ENCODE measurements at places on chromosomes 4 and X.

DNA sequence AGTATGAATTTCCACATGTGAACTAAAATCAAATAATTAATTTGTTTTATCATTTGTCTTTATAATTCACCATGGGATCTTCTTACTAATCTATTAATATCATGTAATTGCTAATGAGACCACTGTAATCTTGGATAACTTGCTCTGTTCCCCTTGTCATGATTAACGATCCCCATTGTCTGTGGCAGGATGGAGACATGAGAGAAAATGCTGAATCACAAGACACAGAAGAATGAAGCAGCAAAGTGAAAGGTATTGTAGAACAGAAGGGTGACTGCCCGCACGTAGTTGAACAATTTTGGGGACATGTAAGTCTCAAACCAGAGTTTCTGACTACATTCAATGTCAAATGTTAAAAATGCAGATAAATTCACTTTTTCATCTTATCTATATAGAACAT lies 135.2 kb downstream of the EPHA5 start:
- no peaks in the 10 kb centered on the region for H3K27me3 ChIP-seq
- no peaks in the 10 kb centered on the region for H3K36me3 ChIP-seq
- no peak overlapping the region for H3K4me3 ChIP-seq
- H3K4me1 ChIP-seq = no peaks in the 10 kb centered on the region
- DNase-seq = no peak
- H3K27ac ChIP-seq = no peak overlapping the region

DNA sequence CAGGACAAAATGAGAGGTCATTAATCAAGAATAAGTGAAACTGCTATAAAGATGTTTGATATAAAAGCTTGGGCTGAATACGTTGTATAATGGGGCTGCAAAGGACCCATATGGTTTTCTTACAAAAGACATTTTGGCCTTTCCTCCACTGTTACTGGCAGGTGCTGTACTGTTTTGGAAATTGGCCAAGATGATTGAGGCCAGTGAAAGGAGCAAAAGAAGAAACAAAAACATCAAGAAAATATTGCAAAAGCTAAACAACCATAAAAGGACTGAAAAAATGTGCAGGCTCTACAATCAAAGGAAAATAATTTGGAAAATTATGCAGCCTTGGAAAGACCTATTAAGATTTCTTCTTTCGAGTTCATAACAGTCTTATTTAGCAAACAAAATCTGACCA lies 222.2 kb upstream of the PPP1R2C start:
- DNase-seq = no peak
- H3K27ac ChIP-seq = no peak overlapping the region
- H3K4me1 ChIP-seq = no peaks in the 10 kb centered on the region

- H3K36me3 ChIP-seq = no peaks in the 10 kb centered on the region
- H3K27me3 ChIP-seq = no peaks in the 10 kb centered on the region
- H3K4me1 ChIP-seq = no peaks in the 10 kb centered on the region
- H3K27ac ChIP-seq = no peak overlapping the region
These were observed 1878.4 kb downstream of the ARAP2 start for GRCh38 chr4:34365946-34366345.

GRCh38 chr4:143163614-143164013 lies 21.1 kb upstream of the USP38 start:
- no peak overlapping the region for H3K27ac ChIP-seq
- no peaks in the 10 kb centered on the region for H3K27me3 ChIP-seq
- H3K36me3 ChIP-seq = no peaks in the 10 kb centered on the region
- no peaks in the 10 kb centered on the region for H3K4me1 ChIP-seq

GRCh38 chrX:101028562-101028961 lies 23.3 kb downstream of the TRMT2B start:
- H3K4me1 ChIP-seq = no peaks in the 10 kb centered on the region
- H3K27me3 ChIP-seq = no peaks in the 10 kb centered on the region
- H3K36me3 ChIP-seq = peaks cover 6% of the 10 kb centered on the region
- no peak for DNase-seq
- no peak overlapping the region for H3K27ac ChIP-seq

DNA sequence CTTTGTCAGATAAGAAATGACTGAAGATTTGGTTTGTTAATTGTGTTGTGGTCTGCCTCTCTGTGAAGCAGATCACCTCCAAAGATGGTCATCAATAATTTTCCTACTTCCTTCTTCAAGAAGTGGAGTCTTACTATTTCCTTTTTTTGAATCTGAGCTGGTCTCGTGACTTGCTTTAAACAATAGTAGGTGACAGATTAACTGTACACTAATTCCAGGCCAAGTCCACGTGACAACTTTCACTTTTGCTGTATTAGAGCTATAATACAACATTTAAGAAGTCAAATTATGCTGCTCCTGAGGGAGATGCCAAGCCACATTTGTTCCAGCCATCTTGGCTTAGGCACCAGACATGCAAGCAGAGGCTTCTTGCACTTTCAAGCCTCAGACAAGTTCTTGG lies 393.8 kb upstream of the GRID2 start:
- no peaks in the 10 kb centered on the region for H3K36me3 ChIP-seq
- DNase-seq = no peak
- no peak overlapping the region for H3K4me3 ChIP-seq
- no peaks in the 10 kb centered on the region for H3K27me3 ChIP-seq
- H3K27ac ChIP-seq = no peak overlapping the region

DNA sequence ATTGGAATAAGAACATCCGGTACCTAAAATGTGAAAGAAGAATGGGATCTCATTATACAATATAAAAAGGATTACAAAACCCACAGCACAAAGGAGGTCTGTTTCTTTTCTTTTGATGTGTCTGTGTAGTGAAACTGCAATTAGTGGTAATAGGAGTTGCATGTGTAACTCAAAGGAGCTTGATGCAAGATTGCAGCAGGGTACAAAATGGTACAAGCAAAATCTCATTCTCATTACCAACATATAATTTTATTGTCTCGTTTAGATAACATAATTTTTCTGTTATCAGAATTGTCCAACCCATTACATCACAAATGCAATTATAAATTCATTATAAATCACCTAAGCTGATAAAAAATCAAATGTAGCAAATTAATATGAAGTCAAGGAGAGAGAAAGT lies 47.1 kb upstream of the CCSER1 start:
- H3K4me3 ChIP-seq = no peak overlapping the region
- H3K36me3 ChIP-seq = no peaks in the 10 kb centered on the region
- DNase-seq = no peak
- no peaks in the 10 kb centered on the region for H3K4me1 ChIP-seq
- H3K27me3 ChIP-seq = no peaks in the 10 kb centered on the region
- H3K27ac ChIP-seq = no peak overlapping the region

- H3K27ac ChIP-seq = no peak overlapping the region
- no peaks in the 10 kb centered on the region for H3K4me1 ChIP-seq
- H3K4me3 ChIP-seq = no peak overlapping the region
- no peaks in the 10 kb centered on the region for H3K36me3 ChIP-seq
These were observed 25.1 kb upstream of the TEX13D start for GRCh38 chrX:124307253-124307907.

- H3K27me3 ChIP-seq = no peaks in the 10 kb centered on the region
- H3K4me1 ChIP-seq = peaks cover 36% of the 10 kb centered on the region
- H3K36me3 ChIP-seq = no peaks in the 10 kb centered on the region
- no peak overlapping the region for H3K27ac ChIP-seq
These were observed 68.6 kb downstream of the PRSS12 start for GRCh38 chr4:118284169-118284568.

GRCh38 chrX:70087857-70088630 lies 25.8 kb downstream of the OTUD6A start:
- H3K27me3 ChIP-seq = no peaks in the 10 kb centered on the region
- no peaks in the 10 kb centered on the region for H3K4me1 ChIP-seq
- H3K36me3 ChIP-seq = no peaks in the 10 kb centered on the region
- no peak overlapping the region for H3K4me3 ChIP-seq

- no peaks in the 10 kb centered on the region for H3K36me3 ChIP-seq
- no peaks in the 10 kb centered on the region for H3K27me3 ChIP-seq
- no peak overlapping the region for H3K4me3 ChIP-seq
- DNase-seq = no peak
- no peaks in the 10 kb centered on the region for H3K4me1 ChIP-seq
These were observed 37.8 kb upstream of the EXOC1L start for GRCh38 chr4:55781812-55782211.

DNA sequence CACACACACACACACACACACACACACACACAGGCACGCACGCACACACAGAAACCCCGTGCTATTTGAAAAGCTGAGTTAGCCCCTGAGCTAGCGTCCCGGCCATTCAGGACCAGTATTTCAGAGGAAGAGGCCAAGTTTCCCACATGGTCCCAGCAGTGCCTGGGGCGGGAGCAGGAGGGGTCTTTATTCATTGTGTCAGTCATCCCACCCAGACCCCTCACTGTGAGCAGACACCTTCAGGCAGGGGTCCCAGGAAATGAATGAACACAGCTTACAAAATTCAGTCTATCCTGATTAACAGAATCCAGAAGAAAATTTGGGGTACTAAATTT lies 58.1 kb downstream of the ZFYVE28 start:
- H3K27me3 ChIP-seq = no peaks in the 10 kb centered on the region
- no peaks in the 10 kb centered on the region for H3K36me3 ChIP-seq
- H3K27ac ChIP-seq = no peak overlapping the region
- DNase-seq = no peak

GRCh38 chrX:110162867-110163266 lies 155.0 kb downstream of the AMMECR1 start:
- no peaks in the 10 kb centered on the region for H3K36me3 ChIP-seq
- no peak for DNase-seq
- no peak overlapping the region for H3K4me3 ChIP-seq
- no peaks in the 10 kb centered on the region for H3K27me3 ChIP-seq
- no peak overlapping the region for H3K27ac ChIP-seq

- DNase-seq = no peak
- no peaks in the 10 kb centered on the region for H3K36me3 ChIP-seq
- H3K27me3 ChIP-seq = no peaks in the 10 kb centered on the region
These were observed 27.7 kb upstream of the GLRB start for GRCh38 chr4:157048248-157048647.

DNA sequence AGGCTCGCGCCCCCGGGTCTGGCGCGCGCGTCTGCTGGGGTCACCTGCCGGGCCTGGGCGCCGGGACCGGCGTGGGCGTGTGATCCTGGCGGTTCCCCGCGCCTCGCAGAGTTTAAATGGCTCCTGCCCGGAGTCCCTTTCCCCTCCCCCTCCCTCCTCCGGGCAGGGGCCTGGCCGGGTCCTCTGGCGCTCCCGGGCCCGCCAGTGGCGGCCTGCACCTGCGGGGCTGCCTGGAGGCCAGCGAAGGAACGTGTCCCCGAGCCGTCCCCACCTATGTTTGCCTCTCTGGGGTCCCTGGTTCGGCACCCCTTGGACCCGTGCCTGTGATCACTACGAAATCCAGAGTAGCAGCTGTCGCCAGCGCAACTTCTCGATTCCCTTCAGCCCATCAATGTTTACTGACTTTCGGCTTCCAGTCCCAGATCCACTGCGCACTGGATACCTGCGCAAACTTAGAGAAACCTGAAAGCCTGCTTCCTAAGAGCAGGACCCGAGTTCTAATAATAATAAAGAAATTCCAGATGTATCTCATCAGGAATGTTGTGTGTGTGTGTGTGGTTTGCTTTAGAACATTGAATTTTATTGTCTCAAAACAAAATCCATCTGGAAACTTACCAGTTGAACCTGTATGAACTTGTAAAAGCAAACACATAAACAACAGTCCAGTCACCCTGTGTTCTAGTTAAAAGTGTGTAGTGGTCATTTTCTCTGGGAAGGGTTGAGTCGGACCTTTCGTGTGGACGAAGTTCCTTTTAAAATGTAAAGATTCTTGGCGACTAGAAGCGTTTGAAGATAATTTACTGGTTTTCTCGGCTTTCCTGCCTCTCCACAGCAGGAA lies 788 bp downstream of the SHROOM2 start:
- H3K4me3 ChIP-seq = peak overlapping the region; percentile 36
- no peaks in the 10 kb centered on the region for H3K4me1 ChIP-seq
- H3K36me3 ChIP-seq = no peaks in the 10 kb centered on the region
- peak; percentile 62 for DNase-seq

DNA sequence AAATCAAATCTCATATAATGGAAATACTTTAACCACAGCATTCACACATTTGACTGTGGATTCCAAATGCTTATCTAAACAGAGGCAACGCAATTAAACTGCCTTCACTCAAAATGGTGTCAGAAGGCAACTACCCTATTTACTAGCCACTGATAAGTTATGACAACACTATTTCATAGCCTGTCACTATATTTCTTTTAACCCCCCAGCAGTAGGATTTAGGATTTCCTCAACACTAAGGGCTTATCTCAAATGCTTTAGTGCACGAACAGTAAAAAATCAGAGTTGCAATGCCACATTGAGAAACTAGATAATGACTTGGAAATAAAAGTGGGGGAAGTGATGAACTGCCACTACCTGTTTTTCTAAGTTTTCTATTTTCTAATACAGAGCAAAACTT lies 66.7 kb downstream of the DHX15 start:
- H3K27me3 ChIP-seq = no peaks in the 10 kb centered on the region
- H3K27ac ChIP-seq = no peak overlapping the region
- no peaks in the 10 kb centered on the region for H3K4me1 ChIP-seq

- no peak overlapping the region for H3K27ac ChIP-seq
- H3K36me3 ChIP-seq = peaks cover 51% of the 10 kb centered on the region
- no peak for DNase-seq
- peaks cover 37% of the 10 kb centered on the region for H3K4me1 ChIP-seq
- H3K27me3 ChIP-seq = no peaks in the 10 kb centered on the region
These were observed 31.4 kb downstream of the TBC1D1 start for GRCh38 chr4:37922328-37922727.

DNA sequence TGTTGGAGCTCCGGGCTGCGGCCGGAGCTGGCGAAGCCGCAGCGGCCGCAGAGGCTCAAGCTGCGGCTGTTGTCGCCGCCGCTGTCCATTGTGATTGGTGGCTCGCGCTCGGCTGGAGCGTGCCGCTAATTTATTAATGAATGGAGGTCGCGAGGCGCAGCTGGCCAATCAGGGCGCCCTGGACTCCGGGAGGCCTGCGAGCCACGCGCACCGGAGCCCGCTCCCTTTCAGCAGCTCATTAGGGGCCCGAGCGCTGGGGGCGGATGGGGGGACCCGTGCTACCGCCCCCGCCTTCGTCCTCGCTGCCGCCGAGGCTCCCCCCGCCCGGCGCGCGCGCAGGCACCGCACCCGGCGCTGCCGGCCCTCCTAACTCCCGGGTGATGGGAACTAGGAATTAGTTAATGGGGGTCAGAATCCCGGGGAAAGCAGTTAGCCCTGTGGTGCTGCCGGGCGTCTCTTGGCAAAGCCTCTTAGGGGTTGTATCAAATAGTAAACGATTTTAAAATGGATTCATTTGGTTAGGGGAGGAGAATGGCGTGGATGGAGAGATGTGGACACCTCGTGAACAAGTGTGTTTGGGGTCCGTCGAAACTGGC lies 589 bp upstream of the NEUROG2 start:
- H3K4me1 ChIP-seq = peaks cover 16% of the 10 kb centered on the region
- no peak for DNase-seq
- H3K27me3 ChIP-seq = peaks cover 100% of the 10 kb centered on the region
- H3K4me3 ChIP-seq = no peak overlapping the region

DNA sequence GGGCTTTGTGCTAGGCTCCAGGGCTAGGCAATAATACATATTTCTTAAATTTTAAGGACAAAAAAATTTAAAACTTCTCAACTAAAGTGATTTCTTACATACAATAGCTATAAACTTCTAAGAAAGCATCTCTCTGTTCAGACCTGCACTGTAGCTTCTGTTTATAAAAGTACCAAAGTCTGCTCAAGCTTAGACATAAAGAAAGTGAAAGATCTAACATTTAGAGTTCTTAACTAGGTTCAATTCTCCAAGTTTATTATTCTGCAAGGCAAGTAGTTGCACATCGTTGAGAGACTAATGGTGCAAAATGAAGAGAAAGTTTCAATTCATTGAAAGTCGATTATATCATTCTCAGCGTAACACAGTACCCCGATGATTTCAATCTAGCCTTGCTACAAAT lies 857.4 kb upstream of the HTR2C start:
- no peak overlapping the region for H3K27ac ChIP-seq
- no peaks in the 10 kb centered on the region for H3K36me3 ChIP-seq
- no peak overlapping the region for H3K4me3 ChIP-seq
- H3K27me3 ChIP-seq = no peaks in the 10 kb centered on the region

GRCh38 chr4:160831165-160831922 lies 1332.5 kb downstream of the FSTL5 start:
- no peaks in the 10 kb centered on the region for H3K4me1 ChIP-seq
- DNase-seq = no peak
- no peaks in the 10 kb centered on the region for H3K27me3 ChIP-seq
- H3K27ac ChIP-seq = no peak overlapping the region
- no peaks in the 10 kb centered on the region for H3K36me3 ChIP-seq
